Kidney epithelial cell (primary cell): ENCODE measurements at places on chromosomes 3 and 15. TPM values are rescaled to one million over a fixed set of nuclear protein-coding genes. Genes with fewer than 3 reads are reported as not detected.

The CRABP1 gene
- not detected in 2 replicates for total RNA-seq

The FMN1 gene
- 3.9 and 4.5 TPM in 2 replicates for total RNA-seq

The IRAK2 gene
- 65.5 and 72.8 TPM in 2 replicates for total RNA-seq

The TMIE gene
- total RNA-seq = 1.3 and 1.9 TPM in 2 replicates

- no peak for DNase-seq
These were observed 210.6 kb downstream of the UBE3A start for GRCh38 chr15:25228261-25228660.

DNA sequence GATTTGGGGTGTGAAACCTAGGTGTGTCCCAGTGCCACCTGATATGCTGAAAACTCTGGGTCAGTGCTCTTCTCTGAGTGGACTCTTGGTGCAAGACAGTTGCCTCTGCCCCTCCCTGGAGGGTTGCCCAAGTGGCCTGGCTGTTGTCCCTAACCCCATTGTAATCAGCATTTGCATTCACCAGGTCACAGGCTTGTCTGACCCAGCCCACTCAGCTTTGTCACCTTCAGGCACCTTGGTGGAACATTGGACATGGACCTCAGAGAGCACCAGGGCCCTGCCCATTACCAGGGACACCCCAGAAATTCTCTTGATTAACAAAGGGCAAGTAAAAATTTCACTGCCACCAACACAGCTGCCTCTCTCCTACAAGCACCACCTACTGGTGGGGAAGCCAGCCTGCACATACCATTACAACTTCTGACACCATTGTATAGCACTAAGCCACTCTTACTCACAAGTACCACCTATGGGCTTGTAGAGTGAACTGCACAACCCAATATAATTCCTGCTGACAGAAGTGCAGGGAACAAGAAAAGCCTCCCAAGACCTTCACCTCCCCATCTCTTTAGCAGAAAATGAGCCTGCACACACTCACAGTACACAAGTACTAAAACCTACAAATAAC is 324.6 kb downstream of the EPHA6 start:
- no peak for DNase-seq

- no peak for DNase-seq
These were observed 65.5 kb downstream of the CORO2B start for GRCh38 chr15:68644083-68644904.

The MGLL gene
- total RNA-seq = 71.8 and 76.3 TPM in 2 replicates

DNA sequence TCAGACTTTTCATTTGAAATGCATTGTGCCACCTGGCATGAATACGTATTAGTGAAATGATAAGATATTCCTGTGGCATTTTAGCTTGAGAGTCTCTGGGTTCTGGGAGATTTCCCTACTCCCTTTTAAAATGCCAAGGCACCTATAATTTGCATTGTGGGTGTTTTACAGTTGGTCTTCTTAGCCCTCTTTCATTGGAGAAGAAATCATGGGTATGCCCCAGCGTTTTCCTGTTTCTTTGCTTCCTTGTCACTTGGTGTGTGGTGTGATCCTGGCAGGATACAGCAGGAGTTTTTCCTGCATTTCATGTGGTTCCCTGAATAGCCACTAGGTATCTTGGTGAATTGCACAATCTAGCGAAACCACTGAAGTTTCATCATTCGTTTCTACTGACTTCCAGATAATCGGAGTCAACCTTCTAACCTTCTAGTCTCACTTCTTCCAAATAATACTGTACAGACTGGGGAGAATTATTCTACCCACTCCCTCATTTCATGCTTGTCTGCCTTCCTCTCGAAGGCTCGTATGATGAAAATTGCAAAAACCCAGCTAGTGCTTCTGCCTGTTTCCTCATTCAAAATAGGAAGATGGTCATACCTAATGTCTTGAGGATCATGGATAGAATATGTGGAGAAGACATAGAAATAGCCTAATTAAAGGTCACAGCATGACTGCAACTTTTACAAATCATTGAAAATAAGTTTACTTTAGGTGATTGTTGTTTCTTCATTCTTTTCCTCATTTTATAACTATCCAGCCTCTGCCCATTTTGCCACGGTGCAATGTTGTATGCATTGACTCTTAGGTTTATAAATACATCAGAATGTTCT is 2.6 kb downstream of the BHLHE40 start:
- DNase-seq = no peak

DNA sequence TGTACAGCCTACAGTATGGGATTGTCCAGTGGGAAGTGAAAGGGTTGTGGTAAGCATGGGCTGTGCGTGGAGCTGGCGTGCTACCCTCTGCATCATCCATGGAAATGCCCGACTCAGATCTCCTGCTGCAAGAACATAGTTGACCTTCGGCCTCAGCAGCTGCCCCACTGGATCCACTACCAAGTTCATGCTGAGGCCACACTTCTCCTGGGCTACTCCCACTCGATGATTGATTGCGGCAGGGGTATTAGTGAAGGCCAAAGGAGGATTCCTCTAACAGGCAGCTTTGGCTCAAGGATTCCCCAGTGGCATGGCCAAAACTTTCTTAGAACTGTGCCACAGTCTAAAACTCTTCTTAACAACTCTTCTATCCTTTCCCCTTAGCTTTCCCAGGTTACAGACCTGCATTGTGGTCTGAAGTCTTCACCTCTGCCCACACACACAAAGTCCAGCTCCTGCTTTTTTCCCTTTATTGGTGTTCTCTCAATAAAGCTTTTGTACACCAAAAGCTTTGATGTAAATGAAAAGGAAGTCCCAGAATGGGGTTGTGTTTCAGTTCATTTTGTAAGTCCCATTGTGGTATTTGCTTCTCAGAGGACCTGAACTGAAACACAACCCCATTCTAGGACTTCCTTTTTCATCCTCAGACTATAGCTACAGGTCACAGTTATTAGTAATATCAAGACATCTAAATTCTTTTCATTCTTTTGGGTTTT is 4.9 kb upstream of the TBC1D5 start:
- DNase-seq = no peak

DNA sequence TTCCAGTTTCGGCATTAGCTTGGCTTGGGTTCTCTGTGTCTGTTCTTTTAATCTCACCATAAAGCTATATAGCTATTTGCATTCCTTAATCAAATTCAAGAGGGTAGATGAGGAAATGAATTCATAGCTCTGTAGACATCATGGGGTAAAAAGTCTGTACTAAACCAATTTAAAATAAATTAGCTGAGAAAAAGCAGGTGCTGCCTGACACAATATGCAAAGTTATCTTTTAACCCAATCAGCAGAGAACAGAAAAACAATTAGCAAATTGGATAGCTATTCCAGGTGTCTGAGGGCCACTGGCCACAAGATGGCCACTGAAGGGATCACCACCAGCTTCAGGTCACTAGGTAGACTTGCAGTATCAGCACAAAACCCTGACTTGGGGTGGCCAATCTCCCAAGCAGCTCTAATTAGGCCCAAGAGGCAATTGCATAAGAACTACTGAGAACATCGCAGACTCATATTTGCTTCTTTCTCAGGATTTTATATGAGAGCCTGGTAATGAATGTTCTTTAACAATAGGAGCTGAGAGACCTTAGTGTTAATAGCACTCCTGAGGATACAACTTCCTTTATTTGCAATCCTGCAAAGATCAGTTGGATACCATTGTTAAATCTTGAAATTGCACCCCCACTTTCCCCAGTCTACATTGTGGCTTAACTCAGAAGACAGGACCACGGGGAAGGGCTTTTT is 494.3 kb downstream of the PDCD6IP start:
- no peak for DNase-seq

DNA sequence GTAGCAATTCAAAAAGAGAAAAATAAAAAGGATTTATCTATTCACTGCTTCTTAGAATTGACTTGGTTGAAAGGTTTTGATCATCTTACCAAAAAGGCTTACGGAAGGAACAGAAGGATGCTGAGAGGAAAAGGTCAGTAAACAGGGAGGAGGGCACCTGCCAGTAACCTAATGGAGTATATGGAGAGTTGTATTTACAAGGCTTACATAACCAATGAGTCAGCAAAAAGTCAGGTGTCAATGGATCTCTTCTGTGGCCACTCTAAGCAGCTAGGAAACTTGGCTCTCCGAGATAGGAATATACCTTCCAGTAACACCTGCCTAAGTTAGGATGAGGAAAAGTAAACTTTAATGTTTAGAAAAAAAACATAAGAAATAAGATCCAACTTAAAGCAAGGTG is 80.5 kb upstream of the PLXND1 start:
- DNase-seq = no peak

The ITPKA gene
- total RNA-seq = 115 and 117 TPM in 2 replicates

The FSIP1 gene
- 0.62 and 0.71 TPM in 2 replicates for total RNA-seq

DNA sequence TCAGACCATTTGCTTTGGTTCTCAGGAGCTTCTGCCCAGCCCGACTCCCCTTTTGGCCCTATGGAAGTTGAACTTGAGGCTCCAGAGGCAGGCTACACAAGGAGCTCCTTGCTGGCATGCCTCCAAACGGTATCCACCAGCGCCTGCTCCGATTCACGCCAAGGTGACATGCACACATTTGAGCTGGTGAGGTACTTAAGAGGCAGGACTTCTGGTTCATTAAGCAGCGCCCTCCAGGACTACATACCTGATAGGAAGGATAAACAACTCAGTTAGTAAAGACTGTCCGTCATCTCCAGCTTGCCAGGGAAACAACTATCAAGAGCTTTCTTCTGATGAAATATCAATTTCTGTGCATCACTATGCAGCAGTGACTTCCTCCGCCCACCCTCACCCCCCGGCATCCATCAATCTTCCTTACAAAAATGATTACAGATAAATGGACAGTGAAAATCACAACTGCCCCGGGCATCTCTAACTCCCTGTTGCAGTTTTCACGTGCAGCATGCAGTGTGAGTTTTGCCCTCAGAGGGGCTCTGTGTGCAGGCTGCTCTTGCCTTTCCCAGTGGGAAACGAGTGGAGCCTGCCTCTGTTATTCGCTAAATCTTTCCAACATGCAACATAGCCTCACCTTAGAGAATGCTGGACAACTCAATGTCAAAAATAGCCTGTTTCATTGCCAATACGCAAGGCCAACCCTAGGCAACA is 122.9 kb downstream of the ARRDC4 start:
- DNase-seq = no peak

The STRIT1 gene
- not detected in 2 replicates for total RNA-seq

DNA sequence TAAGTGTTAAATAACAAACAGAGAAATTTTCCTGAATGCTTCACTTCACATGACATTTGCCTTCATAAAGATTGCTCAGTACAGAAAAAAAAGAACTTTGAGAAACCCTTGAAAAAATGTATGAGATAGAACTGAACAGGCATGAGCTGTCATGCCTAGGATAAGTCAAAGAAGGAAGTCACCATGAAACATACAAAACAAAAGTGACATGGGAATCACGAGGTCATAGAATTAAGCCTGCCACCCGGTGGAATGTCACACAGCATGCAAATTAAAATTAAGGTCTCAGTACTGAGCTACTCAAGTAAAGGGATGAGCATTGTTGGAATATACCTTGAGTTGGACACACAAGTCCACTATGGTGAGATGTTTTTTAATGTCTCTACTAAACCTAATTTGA is 652.5 kb upstream of the NECTIN3 start:
- DNase-seq = no peak

The MUC13 gene
- total RNA-seq = not detected in 2 replicates

DNA sequence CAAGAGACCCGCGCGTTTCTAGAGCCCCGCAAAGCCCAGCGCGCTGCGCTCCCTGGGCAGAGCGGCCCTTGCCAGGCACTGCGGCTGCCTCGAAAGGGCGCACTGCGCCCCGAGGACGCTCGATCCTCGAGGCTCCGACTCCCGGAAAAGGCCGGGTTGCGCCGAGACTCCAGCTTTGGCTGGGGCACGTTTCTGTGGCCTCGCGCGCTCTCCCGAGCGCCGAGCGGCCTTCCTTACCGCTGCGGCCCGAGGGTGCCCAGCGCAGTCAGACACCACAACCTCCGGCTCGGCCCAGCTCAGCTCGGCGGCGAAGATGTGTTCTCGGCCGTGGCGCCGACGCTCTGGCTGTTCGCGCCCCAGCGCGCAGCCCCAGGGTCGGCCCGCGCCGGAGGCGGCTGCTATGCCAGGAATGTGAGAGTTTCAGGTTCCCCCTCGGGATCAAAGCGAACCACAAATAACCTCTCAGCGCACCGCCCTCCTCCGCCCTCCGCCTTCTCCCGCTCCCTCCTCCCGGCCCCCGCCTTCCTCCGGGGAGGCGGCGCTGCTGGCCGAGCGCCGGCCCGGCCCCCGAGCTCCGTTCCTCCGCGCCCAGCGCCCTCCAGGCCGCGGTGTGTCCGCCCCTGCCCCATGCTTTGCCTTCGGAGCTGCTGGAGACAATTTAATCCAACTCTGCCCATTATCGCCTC is at the start of gene AMOTL2:
TSS of gene AMOTL2 (minus strand) at position 343 of the 686 bp plus-strand sequence. CDS start 3,014 bp downstream, outside the sequence.
- peak; percentile 84 for DNase-seq

- DNase-seq = no peak
These were observed at the start of gene TNNC1 for GRCh38 chr3:52453496-52454249. Gene TNNC1, minus strand, starts transcription at chr3:52454041. Its CDS starts 26 bp downstream, at chr3:52454015.

The GOLGA8J gene
- total RNA-seq = not detected in 2 replicates

The RNF123 gene
- total RNA-seq = 30.0 and 30.8 TPM in 2 replicates

The GABRB3 gene
- total RNA-seq = 0.21 and 0.96 TPM in 2 replicates

DNA sequence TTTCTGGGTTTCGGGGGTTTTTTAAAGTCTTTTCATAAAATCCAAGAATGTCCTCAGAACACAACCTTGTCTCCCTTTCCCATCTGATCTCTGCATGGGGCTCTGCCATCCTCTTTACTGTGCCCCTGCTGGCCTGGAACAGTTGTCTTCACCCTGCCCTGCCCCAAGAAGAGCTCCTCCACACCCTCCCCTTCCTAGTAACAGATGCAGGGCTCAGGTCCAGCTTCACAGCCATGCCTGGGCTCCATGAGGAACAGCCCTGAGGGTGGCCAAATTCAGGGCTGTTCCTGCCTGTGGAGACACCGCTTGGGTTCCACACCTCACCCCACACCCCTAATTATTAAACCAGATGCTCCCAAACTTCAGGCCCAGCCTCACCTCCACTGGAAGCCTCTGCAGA is 12.9 kb upstream of the ULK3 start:
- DNase-seq = no peak

GRCh38 chr3:135992072-135992471 is 26.5 kb downstream of the PPP2R3A start:
- peak; percentile 73 for DNase-seq
